ENCODE measurements at places on chromosomes 7 and 10. TPM values are rescaled to one million over a fixed set of nuclear protein-coding genes. Genes with fewer than 3 reads are reported as not detected.

PHF14 gene
- polyA plus RNA-seq = 25.7 TPM

C10orf67 gene
- 0.10 TPM for polyA plus RNA-seq

JAKMIP3 gene
- not detected for polyA plus RNA-seq

HMX3 gene
- 0.51 TPM for polyA plus RNA-seq

COBL gene
- polyA plus RNA-seq = 8.4 TPM

Data from small intestine (tissue), 16 donors.